ENCODE measurements at places on chromosomes 6 and 20. TPM values are rescaled to one million over a fixed set of nuclear protein-coding genes. Genes with fewer than 3 reads are reported as not detected.

- H3K36me3 ChIP-seq, result peaks cover 68% of the 10 kb centered on the region
- H3K4me3 ChIP-seq, result no peak overlapping the region
- H3K27me3 ChIP-seq, result no peaks in the 10 kb centered on the region
Measured at GRCh38 chr20:25675161-25675560, 21.5 kb downstream of the ZNF337 start.

Gene SLC9A8
- total RNA-seq, result 21.4 TPM

DNA sequence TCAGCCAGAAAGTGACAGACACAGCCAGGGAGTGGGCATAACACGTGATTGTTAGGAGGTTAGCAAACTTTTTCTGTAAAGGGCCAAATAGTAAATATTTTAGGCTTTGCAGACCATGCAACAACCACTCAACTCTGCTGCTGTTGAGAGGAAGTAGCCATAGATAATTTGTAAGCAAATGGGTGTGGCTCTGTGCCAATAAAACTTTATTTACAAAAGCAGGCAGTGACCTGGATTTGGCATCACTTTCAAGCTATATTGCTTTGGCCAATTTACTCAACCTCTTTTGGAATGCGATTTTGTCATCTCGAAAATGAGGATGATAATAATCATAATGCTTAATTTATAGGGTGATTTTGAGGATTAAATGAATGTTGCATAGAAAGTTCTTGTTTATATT, 152.6 kb downstream of the TSHZ2 start:
- no peak for DNase-seq
- no peak overlapping the region for H3K27ac ChIP-seq
- peaks cover 12% of the 10 kb centered on the region for H3K4me1 ChIP-seq
- no peak overlapping the region for H3K4me3 ChIP-seq
- no peaks in the 10 kb centered on the region for H3K27me3 ChIP-seq

DNA sequence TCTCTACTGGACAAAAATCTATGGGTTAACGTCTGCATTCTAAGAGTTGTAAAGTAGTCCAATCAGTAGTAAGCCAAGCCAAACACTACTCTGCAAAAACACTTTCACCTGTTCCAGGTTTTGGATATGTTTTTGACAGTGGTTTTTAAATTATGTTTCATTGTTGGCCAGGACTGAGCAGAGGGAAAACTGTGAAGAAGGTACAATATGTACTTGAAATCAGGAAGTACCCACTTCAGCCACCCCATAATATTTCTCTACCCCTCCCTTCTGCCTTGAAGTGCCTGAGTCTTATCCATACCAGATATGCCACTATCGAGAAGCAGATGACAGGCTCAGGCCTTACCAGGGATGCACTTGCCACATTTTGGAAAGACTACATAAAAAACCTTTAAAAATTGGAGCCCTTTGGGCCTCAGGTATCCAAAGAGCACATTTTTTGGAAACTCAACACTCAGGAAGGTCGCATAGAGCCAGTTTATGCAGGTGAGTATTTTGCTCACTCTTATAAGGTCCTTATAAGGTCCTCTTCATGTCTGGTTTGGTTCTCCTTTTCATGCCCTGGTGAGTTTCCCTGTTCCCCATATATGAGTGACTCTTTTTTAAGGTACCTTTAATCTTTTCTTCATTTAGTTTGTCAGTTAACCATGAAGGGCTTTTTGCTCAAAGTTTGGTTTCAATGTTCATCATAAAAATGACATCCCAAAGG, 859.3 kb upstream of the FLRT3 start:
- H3K4me3 ChIP-seq, result no peak overlapping the region
- H3K36me3 ChIP-seq, result no peaks in the 10 kb centered on the region
- peaks cover 3% of the 10 kb centered on the region for H3K4me1 ChIP-seq
- DNase-seq, result no peak

GRCh38 chr6:1418471-1419191, 29.3 kb downstream of the FOXF2 start:
- no peaks in the 10 kb centered on the region for H3K36me3 ChIP-seq
- no peak overlapping the region for H3K4me3 ChIP-seq
- peaks cover 22% of the 10 kb centered on the region for H3K27me3 ChIP-seq
- H3K4me1 ChIP-seq, result no peaks in the 10 kb centered on the region

GRCh38 chr20:31718952-31719643, 3.6 kb downstream of the BCL2L1 start:
- peaks cover 74% of the 10 kb centered on the region for H3K36me3 ChIP-seq
- no peak for DNase-seq
- H3K27ac ChIP-seq, result peak overlapping the region; percentile 59
- no peaks in the 10 kb centered on the region for H3K27me3 ChIP-seq
- H3K4me3 ChIP-seq, result peak overlapping the region; percentile 85
- peaks cover 65% of the 10 kb centered on the region for H3K4me1 ChIP-seq

DNA sequence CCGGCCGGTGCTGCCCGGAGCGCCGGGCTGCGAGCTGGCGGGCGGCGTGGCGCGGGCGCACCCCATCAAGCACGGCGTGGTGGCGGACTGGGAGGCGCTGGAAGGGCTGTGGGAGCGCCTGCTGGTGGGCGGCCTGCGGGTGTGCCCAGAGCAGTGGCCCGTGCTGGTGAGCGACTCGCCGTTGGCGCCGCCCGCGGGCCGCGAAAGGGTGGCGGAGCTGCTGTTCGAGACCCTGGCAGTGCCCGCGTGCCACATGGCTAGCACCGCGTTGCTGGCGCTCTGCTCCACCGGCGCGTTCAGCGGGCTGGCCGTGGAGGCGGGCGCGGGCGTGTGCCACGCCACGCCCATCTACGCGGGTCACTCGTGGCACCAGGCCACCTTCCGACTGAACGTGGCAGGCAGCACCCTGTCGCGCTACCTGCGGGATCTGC, 517 bp downstream of the ACTL10 start:
- no peaks in the 10 kb centered on the region for H3K27me3 ChIP-seq
- peak overlapping the region; percentile 74 for H3K4me3 ChIP-seq
- H3K4me1 ChIP-seq, result peaks cover 61% of the 10 kb centered on the region
- peak overlapping the region; percentile 79 for H3K27ac ChIP-seq
- H3K36me3 ChIP-seq, result peaks cover 28% of the 10 kb centered on the region

Gene RAB32
- 0.23 TPM for total RNA-seq

DNA sequence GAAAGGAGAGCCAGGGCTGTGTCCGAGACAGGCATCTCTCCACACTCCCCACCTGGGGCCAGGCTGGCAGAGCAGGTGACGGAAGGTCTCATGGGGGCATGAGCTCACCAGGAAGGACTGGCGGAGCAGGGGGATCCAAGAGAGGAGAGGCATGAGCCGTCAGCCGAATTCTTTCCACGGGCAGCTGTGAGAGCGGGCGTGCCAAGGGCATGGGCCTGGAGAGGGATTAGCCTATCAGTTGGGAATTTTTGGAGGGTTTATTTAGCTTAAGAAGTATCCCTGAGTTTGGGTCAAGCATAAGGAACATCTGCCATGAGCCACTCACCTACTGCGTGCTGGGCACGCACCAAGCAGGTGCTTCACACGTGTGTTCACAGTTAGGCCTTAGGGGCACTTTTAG, 60.2 kb upstream of the ZNFX1 start:
- H3K4me3 ChIP-seq, result no peak overlapping the region
- H3K36me3 ChIP-seq, result no peaks in the 10 kb centered on the region
- DNase-seq, result no peak

DNA sequence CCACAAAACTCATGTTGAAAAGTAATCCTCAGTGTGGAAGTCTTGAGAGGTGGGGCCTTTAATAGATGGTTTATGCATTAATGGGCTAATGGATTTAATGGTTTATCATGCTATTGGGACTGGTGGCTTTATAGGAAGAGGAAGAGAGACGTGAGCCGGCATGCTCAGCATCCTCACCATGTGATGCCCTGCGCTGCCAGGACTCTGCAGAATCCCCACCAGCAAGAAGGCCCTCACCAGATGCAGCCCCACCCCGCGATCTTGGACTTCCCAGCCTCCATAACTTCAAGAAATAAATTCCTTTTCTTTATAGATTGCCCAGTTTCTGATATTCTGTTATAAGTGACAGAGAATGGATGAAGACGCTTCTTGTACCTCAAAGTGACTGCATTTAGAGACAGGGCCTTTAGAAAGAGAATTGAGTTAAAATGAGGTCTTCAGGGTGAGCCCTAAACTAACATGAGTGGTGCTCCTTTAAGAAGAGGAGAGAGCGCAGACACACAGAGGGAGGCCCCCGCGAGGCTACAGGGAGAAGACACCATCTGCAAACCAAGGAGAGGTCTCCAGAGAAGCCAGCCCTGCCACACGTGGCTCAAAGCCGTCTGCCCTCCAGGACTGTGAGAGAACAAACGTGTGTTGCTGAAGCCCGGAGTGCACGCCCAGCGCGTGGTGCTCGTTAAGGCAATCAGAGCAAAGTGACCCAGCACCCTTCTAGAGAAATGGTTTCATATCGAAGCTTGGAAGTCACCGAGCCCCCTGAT, 56.9 kb downstream of the IRF4 start:
- no peak for DNase-seq
- H3K27ac ChIP-seq, result peak overlapping the region; percentile 91
- no peaks in the 10 kb centered on the region for H3K27me3 ChIP-seq
- H3K4me1 ChIP-seq, result peaks cover 64% of the 10 kb centered on the region
- H3K4me3 ChIP-seq, result peak overlapping the region; percentile 26

Gene SLC16A10
- 3.2 TPM for total RNA-seq

- peaks cover 2% of the 10 kb centered on the region for H3K27me3 ChIP-seq
- no peak overlapping the region for H3K4me3 ChIP-seq
- no peaks in the 10 kb centered on the region for H3K36me3 ChIP-seq
- H3K4me1 ChIP-seq, result no peaks in the 10 kb centered on the region
Measured at GRCh38 chr20:20173254-20173653, 120.9 kb downstream of the CFAP61 start.

GRCh38 chr6:136641166-136641565, 90.9 kb upstream of the MAP7 start:
- peaks cover 6% of the 10 kb centered on the region for H3K4me1 ChIP-seq
- H3K4me3 ChIP-seq, result no peak overlapping the region
- DNase-seq, result no peak
- no peaks in the 10 kb centered on the region for H3K27me3 ChIP-seq

Gene PHACTR1
- total RNA-seq, result 0.32 TPM

Gene SIRPB1
- total RNA-seq, result 4.5 TPM

DNA sequence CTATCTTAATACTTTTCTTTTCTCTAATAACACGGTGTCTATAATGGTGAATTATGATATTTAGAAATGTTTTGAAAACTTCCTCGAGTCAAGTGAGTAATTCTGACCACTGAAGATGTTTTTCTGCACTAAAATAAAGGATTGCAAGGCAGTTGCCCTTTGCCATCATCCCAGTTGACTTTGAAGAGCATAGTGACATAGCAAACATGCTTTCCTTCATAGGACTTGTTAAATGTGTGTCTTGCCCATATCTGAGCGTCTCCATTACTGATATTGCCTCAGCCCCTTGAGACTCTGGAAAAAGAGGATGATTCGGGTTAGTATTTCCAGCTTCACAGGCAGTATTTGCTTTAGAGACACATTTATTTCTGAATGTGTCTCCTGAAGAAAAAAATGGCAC, 125.2 kb upstream of the MCHR2 start:
- no peak overlapping the region for H3K4me3 ChIP-seq
- H3K36me3 ChIP-seq, result no peaks in the 10 kb centered on the region
- peaks cover 7% of the 10 kb centered on the region for H3K27me3 ChIP-seq
- no peak for DNase-seq

- no peak for DNase-seq
- H3K27ac ChIP-seq, result peak overlapping the region; percentile 88
- peaks cover 87% of the 10 kb centered on the region for H3K4me1 ChIP-seq
- H3K27me3 ChIP-seq, result no peaks in the 10 kb centered on the region
- no peak overlapping the region for H3K4me3 ChIP-seq
- peaks cover 47% of the 10 kb centered on the region for H3K36me3 ChIP-seq
Measured at GRCh38 chr6:508614-509013, 117.1 kb downstream of the IRF4 start.

DNA sequence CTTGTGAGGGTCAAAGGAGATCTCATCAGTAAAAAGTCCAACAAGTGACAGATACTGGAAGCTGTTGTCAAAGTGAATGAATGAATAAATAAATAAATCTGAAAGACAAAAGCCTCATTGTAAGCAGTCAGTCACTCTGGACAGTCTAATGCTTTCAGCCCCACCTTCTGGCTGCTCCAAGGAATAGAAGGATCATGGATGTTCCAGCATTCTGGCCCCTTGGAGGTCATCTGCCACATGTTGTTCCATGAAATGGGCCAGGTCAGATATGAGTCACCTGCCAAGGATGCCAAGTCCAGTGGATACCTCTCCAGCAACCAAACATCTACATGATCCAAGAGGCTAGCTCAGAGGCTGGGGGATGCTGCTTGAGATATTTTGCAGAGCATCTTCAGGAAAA, 185.6 kb downstream of the BMP7 start:
- no peaks in the 10 kb centered on the region for H3K36me3 ChIP-seq
- DNase-seq, result no peak
- H3K4me3 ChIP-seq, result no peak overlapping the region
- H3K27me3 ChIP-seq, result peaks cover 2% of the 10 kb centered on the region
- no peaks in the 10 kb centered on the region for H3K4me1 ChIP-seq

DNA sequence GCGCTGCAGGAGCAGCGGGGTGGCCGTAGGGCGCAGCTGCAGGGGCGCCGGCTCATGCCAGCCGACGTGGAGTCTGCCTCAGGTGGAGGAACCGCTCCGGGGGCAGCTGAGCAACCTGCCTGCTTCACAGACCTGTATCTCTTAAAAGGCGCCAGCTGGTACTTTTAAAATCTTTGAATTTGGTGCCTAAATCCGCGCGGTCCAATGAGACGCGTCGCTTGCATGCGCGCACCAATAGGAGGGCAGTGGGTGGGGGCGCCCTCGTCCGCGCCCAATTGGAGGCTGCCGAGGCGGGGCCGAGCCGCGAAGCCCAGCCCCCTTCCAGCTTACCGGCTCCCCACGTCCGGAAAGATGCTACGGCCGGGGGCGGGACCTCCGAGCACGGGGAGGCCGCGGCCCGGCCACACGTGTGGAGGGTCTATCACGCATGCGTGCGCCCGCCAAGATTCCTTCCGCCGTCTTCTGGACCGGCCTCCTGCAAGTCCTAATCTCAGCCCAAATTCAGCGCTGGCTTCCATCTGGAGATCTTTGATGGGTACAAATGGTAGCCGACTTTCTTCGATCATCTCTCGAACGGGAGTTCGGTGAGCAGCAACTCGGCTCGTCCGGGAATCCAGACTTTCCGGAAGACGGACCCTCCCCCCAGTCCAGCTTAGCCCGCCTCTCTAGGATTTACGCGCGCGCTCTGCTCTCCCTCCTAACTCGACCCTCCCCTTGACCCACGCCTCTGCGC, at the start of gene FBXO5:
TSS of gene FBXO5 (minus strand) at position 138 of the 733 bp plus-strand sequence. CDS start at position 56, 82 bp downstream.
- H3K4me3 ChIP-seq, result peak within 1 kb of the TSS; percentile 99
- H3K36me3 ChIP-seq, result peaks cover 47% of the 10 kb centered on the region
- peak; percentile 97 for DNase-seq
- no peaks in the 10 kb centered on the region for H3K27me3 ChIP-seq
- H3K4me1 ChIP-seq, result peaks cover 50% of the 10 kb centered on the region

DNA sequence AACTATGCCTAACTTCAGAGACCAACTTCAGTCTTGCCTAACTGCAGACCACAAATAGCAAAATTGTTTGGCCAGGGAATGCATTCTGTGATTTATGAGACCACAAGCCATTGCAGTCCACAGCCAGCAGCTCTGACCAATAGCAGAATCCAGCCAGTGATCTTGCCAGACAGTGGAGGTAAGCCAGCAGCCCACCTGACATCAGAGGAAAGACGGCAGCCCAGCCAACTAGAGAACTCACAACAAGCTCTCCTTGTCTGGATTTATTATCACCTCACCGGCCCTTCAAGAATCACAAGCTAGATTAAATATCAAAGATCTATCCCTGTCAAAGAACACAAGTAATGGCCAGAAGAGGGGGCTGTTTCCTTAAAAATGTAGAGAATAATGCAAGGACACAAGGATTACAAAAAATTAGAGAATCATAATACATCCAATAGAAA, 66.5 kb upstream of the SLC35F1 start:
- H3K36me3 ChIP-seq, result no peaks in the 10 kb centered on the region
- H3K4me3 ChIP-seq, result no peak overlapping the region
- H3K4me1 ChIP-seq, result no peaks in the 10 kb centered on the region
- H3K27me3 ChIP-seq, result peaks cover 2% of the 10 kb centered on the region

Gene ANGPT4
- total RNA-seq, result not detected

Gene TAP2
- 337 TPM for total RNA-seq

- peaks cover 2% of the 10 kb centered on the region for H3K27me3 ChIP-seq
- no peak overlapping the region for H3K27ac ChIP-seq
- H3K4me1 ChIP-seq, result no peaks in the 10 kb centered on the region
Measured at GRCh38 chr6:53616450-53617357, 48.9 kb downstream of the KLHL31 start.

Measured in activated CD4-positive, alpha-beta T cell treated with anti-CD3 and anti-CD28 coated beads, Interleukin-2, amount 10 ng/mL, durations not matched to agents 7 days and 5 days (primary cell).